ENCODE measurements at places on chromosomes 4 and X.
A peak's percentile ranks its signal among the peaks of the same experiment; 100 is the strongest.

GRCh38 chr4:65341557-65341956 lies 328.7 kb downstream of the EPHA5 start:
- DNase-seq, result no peak

DNA sequence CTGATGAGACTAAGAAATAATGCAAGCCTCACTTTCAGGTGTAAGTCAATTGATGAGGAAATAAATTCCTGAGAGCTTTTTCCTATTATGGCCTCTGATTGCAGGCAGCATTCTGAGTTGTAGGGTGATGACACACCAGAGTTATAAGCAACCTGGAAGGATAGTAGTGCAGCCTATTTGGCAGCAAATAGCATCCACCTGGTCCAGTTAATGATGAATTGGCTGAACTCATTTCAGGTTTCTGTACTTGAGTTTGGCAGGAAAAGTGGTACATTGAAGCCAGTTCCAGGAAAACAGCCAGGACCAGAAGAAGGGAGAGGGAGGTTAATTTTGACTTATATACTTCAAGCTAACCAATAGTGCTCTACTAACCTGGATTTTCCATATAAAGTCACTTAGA lies 316.8 kb downstream of the NAF1 start:
- no peak for DNase-seq

GRCh38 chr4:74437866-74438265 lies 7.1 kb upstream of the AREG start:
- DNase-seq, result no peak

DNA sequence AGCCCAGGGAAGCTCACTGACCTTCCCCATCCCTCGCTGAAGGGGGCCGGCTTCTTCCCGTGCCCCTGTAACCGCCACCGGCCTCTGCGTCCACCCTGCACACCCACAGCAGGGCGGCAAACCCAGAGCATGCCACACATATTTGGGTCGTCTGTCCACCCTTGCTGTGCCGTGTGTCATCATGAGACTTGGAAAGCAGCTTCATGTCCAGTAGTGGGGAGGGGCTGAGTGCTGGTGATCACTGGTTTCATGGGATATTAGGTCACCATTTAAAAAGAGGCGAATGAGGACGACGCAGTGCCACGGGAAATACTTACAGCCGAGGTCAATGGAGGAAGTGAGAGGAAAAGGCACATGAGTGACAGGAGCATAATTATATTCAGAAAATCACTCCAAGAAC lies 74.8 kb downstream of the HTRA3 start:
- no peak for DNase-seq

- peak; percentile 45 for DNase-seq
Observed at GRCh38 chr4:52588771-52589591, 70.1 kb downstream of the USP46 start.

DNA sequence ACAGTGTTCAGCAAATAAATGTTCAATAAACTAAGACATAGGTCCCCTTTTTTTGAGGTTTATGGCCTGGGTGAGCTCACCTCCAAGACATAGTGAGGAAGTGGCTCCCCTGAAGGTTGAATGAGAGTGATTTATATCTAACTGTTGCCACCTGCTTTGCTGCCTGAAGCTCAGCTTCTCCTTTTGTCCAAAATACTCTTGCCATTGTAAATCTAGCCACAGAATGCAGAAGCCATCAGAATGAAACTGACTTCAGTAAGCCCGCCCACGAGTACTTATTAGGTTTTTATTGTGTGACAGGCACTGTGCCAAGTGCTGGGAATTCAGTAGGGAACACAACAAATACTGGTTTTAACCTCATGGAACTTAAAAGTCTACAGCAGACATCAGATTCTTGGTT lies 18.0 kb downstream of the SPINK2 start:
- DNase-seq, result no peak

- no peak for DNase-seq
Observed at GRCh38 chr4:17846266-17846665, 35.5 kb downstream of the NCAPG start.

- no peak for DNase-seq
Observed at GRCh38 chr4:26360273-26360672, 39.5 kb downstream of the RBPJ start.

DNA sequence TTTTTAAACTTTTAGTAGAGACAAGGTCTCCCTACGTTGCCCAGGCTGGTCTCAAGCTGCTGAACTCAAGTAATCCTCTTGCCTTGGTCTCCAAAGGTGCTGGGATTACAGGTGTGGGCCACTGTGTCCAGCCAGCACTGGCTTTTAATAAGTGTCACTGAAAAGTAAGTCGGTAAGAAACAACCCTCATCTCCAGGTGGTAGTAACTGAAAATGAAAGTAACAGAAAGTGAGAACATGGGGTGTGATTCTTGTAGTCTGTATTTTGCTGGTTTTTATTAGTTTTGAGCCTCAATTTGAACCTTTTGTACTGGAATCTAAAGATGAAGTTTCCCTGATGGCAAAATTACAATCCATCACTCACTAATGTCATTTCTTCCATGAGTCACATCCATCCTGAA lies 238.1 kb upstream of the AGA start:
- DNase-seq, result no peak

- DNase-seq, result no peak
Observed at GRCh38 chr4:99624141-99624719, 33.4 kb downstream of the C4orf54 start.

DNA sequence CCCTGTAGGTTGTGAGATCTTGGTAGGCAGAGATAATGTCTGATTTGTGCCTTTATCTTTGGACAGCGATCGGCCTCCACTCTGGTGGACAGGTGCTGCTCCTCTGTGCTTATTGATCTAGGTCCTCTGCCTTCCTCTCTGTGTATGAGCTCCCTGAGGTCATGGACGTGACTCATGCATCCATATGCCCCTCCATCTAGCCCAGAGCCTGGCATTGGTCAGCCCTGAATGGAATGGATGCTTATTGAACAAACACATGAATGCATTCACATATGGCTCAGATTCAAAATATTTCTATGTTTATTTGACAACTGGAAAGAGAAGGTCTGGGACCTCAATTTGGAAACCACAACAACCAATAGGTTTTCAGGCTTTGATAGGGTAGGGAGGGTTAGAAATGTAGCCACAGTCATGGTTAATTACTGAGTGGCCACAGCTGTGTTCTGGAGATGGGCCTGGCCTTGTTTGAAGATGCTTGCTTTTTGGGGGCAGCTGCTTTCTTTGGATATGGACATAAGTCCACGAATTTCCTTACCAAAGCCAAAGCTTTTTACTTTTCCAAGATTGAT lies 76.2 kb downstream of the SEL1L3 start:
- DNase-seq, result no peak

DNA sequence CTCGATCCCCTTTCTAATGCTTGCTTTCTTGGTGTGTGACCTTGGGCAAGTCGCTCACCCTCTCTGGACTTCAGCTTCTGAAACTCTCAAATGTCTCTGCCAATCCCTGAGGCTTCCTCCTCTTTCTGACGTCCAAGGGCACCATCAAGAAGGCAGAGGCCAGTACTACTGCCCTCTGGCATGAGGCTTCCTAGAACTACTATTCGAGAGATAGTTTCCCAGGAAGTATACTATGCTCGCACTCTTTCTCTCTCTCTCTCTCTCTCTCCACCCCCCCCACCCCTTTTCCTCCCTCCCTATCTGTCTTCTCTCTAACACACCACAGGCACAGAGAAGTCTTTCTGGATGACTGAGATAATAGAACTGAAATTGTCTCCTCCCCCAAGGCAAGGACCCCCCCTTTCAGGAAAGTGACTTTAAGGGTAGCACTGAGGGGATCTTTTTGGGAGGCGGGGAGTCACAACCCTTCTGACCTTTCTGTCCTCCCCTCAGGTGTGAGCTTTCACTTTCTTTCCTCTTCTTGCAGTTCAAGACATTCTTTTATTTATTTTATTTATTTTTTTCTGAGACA lies 20.0 kb upstream of the BCOR start:
- no peak for DNase-seq

GRCh38 chrX:81232218-81232617 lies 30.3 kb downstream of the SH3BGRL start:
- DNase-seq, result no peak

- DNase-seq, result no peak
Observed at GRCh38 chr4:183807420-183808096, 97.5 kb upstream of the STOX2 start.

- DNase-seq, result peak; percentile 0
Observed at GRCh38 chrX:27336466-27337091, 126.6 kb downstream of the PPP4R3C start.

DNA sequence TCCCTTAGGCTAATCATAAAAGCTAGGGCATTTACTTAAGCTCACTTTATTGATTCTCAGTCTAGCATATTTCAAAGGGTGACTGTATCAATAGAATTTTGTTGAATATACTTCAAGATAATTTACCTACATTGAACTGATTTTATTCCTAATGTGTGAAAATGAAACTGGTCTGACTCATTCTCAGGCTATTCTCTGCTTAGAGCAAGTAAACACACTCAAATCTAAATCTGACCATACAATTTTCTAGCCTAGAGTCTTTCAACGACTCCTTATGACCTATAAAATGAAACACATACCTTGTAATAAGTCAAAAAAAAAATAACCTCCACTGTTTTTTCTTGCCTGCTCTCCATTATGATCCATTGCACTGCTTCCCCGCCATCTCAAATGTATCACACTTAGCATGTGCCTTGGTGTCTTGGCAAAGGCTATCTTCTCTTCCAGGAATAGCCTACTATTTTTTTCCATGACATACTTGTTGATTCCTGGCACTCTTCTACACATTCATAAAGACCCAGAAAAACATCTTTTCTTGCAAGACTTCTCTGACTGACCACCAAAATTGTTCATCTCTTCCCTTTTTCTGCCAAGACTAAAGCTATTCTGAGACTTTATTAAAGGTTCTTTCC lies 965.1 kb upstream of the HS3ST1 start:
- DNase-seq, result peak; percentile 55

DNA sequence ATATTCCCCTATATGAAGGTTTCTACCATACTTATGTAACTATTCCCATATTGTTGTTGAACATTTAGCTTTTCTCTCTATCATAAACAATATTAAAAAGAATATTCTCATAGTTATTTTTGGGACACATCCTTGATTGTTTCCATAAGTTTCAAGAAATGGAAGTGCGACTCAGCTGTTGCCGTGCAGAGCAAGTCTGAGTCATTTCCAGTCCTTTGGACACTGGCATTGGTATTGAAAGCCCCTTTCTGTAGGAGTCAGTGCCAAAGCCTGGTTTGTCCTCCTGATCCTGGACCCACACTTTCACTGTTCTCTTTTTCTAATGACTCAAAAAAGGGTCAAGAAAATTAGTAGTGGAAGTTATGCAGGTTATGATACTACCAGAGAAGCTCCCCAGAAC lies 108.3 kb upstream of the DIAPH2 start:
- DNase-seq, result peak; percentile 45

DNA sequence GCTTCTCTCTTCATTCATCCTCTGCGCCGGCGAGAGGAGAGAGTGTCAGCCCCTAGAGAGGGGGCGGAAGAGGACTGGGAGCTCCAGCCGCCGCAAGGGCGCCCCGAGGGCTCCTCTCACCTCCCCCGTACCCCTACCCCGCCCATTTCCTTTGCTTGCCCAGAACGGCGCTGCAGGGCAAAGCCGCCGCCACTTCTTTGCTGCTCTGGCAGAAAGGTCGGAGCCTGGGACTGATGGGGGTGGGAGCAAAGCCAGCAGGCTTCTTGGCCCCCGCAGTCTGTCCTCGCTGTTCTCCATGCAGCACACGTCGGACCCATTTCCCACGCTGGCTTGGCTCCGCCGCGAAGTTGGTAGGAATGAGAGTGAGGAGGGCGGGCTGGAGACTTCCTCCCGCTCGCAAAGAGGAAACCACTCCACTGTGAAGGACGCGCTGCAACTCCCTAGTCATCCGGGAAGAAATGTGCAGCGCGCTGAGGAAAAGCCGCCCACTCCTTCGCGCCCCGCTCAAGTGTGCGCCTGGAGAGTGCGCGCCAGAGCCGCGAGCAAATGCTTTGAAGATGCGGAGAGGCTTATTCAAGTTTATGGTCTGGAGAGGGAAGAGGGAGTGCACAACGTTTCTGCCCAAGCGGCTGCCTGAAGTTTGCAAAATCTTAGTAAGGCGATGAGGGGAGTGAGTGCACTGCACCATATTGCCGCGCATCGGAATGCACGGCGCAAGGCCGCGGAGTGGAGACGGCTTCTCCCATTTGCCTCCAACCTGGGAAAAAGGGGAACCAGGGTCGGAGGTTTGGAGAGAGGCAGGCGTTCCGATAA lies 2.8 kb upstream of the PCDH7 start:
- peak; percentile 72 for DNase-seq

GRCh38 chrX:66051980-66052379 lies 12.1 kb upstream of the VSIG4 start:
- DNase-seq, result no peak

DNA sequence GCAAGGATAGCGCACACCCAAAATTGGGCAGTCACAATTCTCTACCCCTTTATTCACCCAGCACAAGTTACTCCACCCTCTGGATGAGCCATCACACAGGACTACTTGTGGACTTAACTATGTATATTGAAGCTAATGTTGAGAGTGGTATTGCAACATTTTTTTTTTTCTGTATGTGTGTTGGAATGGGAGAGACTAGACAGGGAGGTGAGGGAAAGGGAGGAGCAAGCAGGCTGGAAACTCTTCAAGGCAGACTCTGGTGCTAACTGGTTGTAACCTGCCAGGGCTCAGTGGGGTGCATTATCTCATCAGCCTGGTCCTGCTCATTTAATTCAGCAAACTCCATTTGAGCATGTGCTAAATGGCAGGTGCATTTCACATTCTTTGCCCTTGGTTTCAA lies 18.4 kb upstream of the CWH43 start:
- DNase-seq, result peak; percentile 21

GRCh38 chr4:173332021-173332487 lies 2.1 kb downstream of the HMGB2 start:
- DNase-seq, result peak; percentile 41

- DNase-seq, result no peak
Observed at GRCh38 chr4:172750910-172751309, 417.7 kb upstream of the GALNT7 start.

- DNase-seq, result no peak
Observed at GRCh38 chrX:2892816-2893215, 36.3 kb downstream of the ARSD start.

- no peak for DNase-seq
Observed at GRCh38 chr4:140901736-140902336, 145.7 kb upstream of the TBC1D9 start.

- peak; percentile 49 for DNase-seq
Observed at GRCh38 chr4:86493460-86493859, 100.7 kb upstream of the PTPN13 start.

DNA sequence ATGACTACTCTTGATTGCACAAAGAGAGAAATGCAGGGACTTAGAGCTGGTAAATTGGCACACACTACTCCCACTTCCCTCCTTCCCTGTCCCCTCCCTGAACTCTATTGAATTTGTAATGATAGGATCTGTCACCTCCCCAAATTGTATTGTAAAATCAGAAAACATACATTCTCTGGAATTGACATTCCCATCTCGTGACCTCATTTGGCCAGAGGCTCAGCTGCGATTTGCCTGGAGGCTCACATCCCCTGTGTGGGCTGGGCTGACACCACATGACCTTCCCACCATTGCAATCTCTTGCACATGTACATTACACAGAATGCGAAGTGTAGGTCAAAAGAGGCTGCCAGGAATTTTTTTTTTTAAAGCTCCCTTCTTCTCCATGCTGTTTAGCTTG lies 172.1 kb downstream of the MID1IP1 start:
- peak; percentile 37 for DNase-seq
